ENCODE measurements at places on chromosomes 6 and 20.

DNA sequence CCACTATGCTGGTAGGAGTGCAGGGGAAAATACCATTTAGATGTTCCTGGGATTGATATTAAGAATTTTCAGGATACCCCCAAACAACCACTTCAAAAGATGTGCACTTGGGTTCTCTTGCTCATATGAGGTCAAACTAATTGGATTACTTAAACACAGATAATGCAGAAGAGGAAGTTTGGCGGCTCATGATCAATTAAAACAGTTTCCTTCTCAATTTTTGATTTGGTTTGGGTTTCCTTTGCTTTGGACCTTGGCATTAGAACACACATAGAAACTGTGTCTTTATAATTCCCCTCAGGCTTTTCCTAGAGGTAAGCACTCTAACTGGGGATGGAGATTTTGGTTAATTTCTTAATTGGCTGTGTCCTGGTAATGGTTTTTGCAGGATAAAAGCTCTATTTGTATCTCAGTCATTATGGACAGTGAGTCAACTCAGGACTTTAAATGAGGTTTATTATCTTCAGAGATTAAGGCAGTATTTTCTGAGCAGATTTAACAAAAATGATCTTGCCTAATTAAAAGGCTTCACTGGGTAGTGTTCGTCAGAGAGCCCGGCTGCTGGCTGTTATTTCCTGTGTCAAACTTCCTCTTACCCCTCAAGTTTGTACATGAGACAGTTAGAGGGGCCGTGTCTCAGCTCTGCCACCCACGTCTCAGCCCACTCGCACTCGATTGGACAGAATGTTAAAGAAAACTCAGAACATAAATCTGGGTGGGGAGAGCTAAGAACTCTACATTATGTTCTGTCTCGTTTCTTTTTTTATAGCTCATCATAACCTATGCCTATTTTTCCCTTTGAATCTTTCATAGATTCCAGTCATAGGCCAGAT lies 50.3 kb upstream of the PREP start:
- peak; percentile 26 for DNase-seq

DNA sequence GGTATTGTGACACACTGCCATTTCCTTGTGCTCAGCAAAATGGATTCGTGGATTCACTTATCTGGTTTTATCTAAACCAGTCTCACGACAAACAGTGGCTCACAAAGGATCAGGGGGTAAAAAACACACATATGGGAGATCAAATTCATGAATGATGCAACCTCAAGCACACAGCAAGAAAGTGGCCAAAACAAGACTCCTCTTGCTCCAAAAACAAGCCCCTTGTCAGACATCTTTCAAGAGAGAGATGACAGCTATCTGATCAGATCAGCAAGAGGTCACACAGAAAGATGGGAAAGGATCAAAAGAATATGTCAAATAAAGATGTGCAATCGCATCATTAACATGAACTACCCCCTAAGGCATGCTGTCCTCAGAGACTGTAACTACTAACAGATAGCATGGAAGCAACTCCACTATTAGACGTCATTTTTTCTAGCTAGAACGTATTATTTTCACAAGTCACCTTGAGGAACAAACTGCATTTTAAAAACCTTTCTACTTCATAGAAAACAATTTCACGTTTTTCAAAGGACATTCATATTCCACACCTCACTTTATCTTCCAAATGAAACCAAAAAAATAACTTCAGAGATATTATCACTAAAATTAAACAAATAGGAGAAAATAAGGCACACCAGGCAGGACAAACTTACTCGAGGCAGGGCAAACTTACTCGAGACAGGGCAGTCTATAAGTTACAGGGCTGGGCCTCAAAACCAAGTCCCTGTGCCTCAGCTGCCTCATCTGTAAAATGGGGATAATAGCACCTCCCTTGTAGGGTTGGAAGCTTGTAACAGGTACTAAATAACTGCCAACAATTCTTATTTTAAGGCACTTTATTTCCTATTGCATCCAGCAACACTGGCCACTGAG lies 122.3 kb downstream of the PREX1 start:
- DNase-seq, result no peak

- no peak for DNase-seq
Measured at GRCh38 chr6:44699851-44700250, 312.3 kb downstream of the CDC5L start.

- no peak for DNase-seq
Measured at GRCh38 chr6:165701005-165701404, 38.0 kb upstream of the PDE10A start.

DNA sequence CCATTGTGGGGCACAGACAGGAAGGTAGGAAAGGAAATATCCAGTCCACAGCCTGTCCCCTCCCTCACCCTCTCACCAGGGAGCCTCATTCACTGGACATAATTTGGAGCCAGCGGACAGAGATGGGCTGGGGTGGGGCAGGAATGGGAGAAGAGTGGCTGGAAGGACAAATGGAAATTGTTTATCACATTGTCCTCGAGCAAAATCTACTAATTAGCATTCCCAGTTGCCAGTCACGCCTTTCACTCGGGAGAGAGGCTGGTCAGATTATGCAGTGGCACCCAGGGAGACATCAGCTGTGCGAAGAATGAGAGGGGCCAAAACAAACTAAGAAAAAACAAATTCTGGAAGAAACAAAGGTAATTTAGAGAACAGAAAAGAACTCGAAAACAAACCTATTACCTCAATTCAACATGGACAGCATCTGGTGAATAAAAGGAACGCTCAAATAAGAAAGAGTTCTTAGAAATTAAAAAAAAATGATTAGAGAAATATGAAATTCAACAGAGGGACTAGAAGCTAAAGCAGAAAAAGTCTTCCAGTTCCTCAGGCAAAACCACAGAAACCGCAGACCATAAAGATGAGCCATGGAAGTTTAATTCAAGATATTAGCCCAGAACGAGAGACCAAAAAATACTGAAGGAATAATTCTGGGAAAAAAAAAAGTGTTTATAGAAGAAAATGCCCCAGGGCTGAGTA lies 108.5 kb upstream of the RALGAPA2 start:
- no peak for DNase-seq

DNA sequence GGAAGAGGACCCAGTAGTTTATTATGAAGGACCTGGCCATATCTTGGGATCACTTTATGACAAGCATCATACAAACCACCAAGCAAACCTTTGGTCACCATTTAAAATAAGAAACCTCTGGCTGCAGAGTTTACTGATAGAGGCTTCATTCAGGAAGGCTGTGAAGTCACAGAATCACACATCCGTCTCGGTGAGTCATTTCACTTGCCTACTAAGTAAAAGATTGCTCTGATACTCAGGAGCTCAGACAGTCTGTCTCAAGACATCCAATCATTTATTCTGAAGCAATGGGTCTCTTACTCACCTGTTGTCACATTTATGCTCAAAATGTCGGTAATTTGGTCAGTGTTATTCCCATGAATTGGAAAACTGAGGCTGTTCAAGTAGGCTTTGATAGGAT lies 33.7 kb downstream of the ADGRF5 start:
- no peak for DNase-seq
